ENCODE measurements at places on chromosomes 3 and 15.

- no peaks in the 10 kb centered on the region for H3K4me1 ChIP-seq
- H3K36me3 ChIP-seq: peaks cover 34% of the 10 kb centered on the region
- DNase-seq: peak; percentile 82
- no peak overlapping the region for H3K27ac ChIP-seq
- H3K27me3 ChIP-seq: no peaks in the 10 kb centered on the region
Observed at GRCh38 chr15:51776952-51777569, 25.7 kb downstream of the TMOD2 start.

DNA sequence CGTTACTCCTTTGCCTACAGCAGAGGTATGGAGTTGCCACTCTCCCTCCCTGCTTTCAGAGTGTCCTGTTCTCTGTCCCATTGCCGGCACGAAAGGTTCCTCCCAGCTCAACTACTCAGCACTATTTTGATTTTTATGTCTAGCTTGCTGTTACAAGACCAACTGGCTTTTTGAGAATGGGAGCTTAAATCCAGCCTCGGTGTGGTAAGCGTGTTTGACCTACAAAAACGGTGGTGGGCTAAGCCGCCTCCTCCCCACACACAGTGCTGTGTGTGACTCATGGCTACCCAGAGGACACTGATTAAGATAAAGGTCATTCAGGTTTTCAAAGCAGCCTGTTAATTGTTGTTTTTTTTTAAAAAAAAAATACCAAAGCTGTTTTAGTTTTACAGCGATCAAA is 64.5 kb downstream of the LRTM1 start:
- H3K4me3 ChIP-seq: peak overlapping the region; percentile 23
- no peaks in the 10 kb centered on the region for H3K36me3 ChIP-seq
- H3K27ac ChIP-seq: no peak overlapping the region
- DNase-seq: peak; percentile 38
- H3K4me1 ChIP-seq: peaks cover 10% of the 10 kb centered on the region

DNA sequence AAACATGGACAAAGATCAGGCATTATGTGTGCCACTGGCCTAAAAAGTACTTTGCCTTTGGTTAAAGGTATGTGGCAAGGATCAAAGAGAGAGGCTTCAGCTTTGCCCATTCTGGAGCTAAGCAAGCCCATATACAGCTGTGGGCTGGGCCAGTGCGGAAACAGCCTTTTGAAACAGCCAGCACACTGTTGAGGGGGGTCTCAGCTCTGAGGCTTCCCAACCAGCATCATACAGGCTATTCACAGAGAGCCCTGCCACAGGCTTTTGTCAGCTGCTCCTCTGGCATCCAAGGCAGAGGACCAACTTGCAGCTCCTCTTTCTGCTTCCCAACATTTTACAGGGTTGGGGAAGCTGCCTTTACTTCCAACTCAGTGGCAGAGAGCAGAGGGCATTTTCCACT is 63.2 kb upstream of the FOXB1 start:
- no peak overlapping the region for H3K27ac ChIP-seq
- DNase-seq: no peak
- H3K4me3 ChIP-seq: no peak overlapping the region
- no peaks in the 10 kb centered on the region for H3K36me3 ChIP-seq

- no peaks in the 10 kb centered on the region for H3K36me3 ChIP-seq
- no peaks in the 10 kb centered on the region for H3K27me3 ChIP-seq
- DNase-seq: no peak
- no peaks in the 10 kb centered on the region for H3K4me1 ChIP-seq
- no peak overlapping the region for H3K4me3 ChIP-seq
Observed at GRCh38 chr3:112721231-112721630, 80.3 kb upstream of the CCDC80 start.

DNA sequence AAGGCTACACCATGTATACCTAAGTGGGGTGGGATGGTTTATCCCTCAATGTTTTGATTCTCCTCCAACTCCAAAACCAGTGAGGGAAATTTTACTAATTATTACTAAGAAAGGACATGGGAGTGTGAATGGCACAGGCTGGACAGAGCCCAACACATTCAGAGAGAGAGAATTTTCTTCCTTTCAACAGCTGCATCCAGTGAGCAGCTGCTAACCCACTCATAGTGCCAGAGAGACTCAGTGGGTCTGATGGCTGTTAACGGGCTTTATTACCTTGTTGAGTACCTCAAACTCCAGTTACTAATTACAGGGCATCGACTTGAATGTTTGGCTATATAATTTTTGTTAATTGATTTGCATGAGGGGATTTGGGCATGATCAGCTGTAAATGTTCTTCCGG is 75.8 kb downstream of the RORA start:
- H3K36me3 ChIP-seq: no peaks in the 10 kb centered on the region
- no peaks in the 10 kb centered on the region for H3K27me3 ChIP-seq
- no peak for DNase-seq
- H3K4me1 ChIP-seq: no peaks in the 10 kb centered on the region
- no peak overlapping the region for H3K4me3 ChIP-seq
